Endothelial cell of umbilical vein (primary cell): ENCODE measurements at places on chromosomes 2 and 18.

GRCh38 chr18:77058290-77058835 is 74.2 kb downstream of the MBP start:
- no peak for DNase-seq

DNA sequence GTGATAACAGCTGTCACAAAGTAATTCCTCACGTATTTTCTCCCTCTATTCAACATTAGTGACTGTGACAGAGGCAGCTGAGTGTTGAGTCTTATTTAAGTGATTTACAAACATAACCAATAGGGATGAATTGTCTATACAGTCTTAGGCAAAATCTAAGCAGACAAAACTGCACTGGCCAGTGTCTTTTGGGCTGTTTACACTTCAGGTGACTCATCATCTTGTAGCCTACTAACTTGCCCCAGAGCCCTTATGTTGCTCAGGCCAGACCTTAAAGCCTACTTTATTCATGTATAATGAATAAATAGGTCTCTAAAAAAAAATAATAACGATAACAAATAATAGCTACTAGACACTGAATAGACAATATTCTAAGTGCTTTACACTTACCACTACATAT is 17.2 kb downstream of the THOC1 start:
- no peak for DNase-seq

GRCh38 chr2:157698430-157698829 is 69.8 kb upstream of the ACVR1C start:
- DNase-seq, result no peak

DNA sequence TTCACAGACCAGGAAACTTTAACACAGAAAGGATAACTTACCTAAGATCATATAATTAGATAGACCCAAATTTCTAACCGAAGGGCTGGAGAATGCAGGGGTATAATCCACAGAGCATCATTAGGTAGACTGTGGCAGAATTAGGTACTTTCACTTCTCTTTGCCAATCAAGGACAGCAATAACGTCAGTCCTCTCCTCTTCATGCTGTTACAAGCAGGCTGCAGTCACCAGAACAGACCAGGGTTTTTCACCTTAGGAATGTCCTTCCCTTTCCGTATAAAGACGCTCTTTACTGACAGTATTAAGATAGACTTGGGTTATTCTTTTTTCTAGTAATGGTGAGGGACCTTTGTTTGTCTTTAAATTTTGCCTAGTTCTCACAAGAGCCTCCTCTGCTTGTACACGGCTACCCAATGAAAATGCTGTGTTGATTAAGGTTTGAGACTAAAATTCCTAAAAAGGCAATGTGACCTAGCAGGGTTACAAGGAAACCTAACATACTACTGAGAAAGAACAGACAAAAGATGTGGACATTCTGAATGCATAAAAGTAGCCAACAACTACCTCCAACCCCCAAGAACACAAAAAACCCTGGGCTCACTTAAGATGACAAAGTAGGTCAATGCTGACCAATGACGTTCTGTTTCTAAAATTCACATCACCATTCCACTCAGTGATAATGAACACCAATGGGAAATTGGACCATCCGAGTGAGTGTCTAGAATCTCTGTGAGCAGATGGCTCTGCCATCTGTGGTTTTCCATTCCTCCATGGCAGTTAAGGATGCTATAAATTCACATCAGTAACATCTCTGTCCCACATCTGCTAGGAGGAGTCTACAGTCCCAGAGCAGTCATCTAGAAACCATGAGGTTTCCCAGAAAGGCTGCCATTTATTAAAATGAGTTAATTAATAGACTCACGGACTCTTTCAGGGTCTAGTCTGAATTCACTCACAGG is 2.1 kb downstream of the PDIA6 start:
- DNase-seq, result peak; percentile 22

GRCh38 chr2:219446101-219446504 is 11.5 kb downstream of the SPEG start:
- DNase-seq, result peak; percentile 80

- no peak for DNase-seq
These were observed 631 bp downstream of the GYPC start for GRCh38 chr2:126656431-126657147.

DNA sequence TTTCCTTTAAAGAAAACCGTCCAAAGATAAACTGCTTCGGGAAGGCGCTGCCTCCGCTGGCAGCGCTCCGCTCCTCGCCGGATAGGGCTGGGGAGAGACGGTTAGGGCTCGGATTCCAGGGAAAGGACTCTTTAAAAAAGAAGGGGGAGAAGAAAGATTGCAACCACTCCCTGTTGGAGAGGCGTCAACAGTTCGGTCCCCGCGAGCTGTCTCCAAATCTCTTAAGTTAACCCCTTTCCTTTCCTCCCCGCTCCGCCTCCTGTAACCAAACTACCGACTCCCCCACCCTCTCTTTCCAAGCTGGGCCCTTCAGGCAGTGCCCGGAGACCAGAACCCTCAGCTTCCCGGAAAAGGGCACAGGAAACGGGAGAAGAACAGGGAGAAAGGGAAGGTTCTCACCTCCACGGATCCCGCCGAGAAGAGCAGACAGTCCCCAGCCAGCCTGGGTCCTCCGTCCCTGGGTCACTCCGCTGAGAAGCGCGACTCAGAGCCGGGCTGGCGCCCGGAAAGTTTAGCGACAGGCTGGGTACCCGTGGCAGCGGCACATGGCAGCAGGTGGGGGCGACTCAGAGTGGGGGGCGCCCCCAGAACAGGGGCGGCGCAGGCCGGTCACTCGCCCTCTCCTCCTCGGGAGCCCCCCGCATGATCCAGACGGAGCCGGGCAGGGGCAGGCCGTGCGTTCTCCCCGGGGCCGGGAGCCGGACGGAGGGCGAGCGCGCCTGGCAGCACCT is 675 bp downstream of the FZD5 start:
- peak; percentile 41 for DNase-seq

DNA sequence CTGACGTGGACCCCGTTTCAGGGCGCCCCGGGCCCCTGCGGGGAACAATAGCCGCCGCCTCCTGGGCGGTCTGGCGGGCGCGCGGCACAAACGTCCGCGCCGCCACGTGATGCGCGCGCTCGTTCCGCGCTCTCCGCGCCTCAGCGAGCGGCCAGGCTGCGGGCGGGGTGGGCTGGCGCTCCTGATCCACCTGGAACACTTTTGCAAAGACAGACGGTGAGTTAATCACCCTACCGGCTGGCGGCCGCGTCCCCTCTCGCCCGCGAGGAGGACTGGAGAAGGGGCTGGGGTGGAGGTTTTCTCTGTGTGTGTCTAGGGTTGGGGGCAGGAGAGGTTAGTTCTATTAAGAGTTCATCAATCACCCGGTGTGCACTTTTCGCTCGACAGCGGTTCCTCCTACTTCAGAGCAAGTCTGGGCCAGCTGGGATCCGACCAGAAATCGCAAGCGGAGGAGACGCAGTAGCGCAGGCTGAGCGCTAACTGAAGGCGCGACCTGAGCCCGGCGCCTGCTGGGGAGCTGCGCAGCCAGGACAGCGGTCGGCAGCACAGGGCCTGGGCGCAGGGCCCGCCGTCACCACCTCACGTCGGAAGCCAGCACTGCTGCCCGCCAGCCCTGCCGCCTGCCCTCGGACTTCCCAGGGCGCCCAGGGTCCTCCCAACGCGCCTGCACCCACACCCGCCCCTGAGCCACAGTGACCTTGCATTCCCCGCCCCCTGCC is 10.3 kb upstream of the HOXD1 start:
- DNase-seq, result peak; percentile 68

DNA sequence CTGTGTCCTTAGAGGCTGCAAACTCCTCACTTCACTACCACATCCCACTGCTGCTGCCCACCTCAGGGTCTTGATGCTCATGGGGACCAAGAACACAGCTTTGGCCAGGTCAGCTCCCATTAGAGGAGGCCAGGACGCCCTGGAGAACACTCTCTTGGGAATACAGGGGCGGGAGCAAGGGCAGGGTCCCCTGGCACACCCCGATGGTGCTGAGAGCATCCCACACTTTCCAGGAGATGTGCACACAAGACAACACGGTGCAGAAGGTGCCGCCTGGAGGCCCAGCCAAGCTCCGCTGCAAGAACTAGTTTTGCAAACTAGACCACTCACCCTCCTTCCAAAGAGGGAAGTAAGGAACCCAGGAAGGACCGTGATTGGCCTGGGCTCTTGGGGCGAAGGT is 304.4 kb upstream of the SALL3 start:
- DNase-seq, result no peak

GRCh38 chr18:11871501-11871900 is 20.3 kb downstream of the CHMP1B start:
- no peak for DNase-seq

DNA sequence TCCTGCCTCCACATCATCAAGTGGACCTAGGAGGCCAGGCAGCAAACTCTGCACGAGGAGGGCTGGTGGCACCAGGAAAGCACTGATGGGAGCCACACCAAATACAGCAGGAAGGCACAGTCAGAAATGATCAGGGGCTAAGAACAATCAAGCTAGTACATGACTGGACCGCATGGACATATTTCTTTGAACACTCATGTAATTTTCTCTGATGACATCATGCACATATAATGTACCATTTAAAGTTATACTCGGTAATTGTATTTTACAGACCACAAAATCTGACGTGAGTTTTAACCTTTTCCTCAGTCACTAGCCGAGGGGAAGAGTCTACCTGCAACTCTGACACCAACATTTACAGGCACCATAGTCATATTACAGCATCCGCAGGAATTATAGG is 76.7 kb downstream of the XDH start:
- DNase-seq, result no peak

- DNase-seq, result no peak
These were observed 60.4 kb downstream of the DHRS9 start for GRCh38 chr2:169129703-169130243.

DNA sequence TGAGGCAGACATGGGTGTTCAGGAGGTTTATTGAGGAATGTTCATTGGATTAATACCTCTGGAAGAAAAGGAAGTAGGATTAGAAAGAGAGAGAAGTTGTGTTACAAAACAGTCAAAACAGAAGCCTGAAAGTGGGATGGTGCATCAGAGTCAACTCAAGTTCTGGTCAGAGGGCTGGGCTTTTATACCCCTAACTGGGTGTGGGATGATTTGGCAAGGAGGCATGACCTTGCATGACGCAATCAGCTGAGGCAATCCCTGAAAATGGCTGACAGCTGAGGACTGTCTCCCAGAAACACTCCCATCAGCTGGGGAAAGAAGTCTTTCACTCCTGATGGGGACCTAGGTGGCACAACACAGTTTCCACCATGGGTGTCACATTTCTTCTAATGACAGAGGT is 818.2 kb downstream of the SATB2 start:
- no peak for DNase-seq
